Stimulated activated CD4-positive, alpha-beta T cell treated with anti-CD3 and anti-CD28 coated beads, Interleukin-1b, Interleukin-23, amount 100 ng/mL, for 48 hours (primary cell): ENCODE measurements at places on chromosomes 3 and 15.

DNA sequence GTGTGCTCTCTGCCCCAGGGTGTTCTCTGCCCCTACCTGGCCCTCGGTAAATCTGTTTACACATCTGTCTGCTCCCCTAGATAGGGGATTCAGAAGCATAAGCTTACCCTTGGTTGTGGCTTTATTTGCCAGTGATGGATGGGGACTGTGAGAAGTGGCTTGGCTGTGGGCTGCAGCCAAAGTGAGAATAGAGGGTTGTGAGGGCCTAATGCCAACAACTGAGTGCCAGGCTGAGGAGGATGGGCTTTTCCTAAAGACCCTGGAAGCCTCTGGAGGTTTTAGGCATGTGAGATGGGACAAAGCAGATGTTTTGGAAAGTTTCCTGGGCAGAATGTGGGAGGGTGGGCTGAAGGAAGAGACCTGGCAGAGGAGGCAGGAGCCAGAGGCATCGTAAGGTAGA lies 15.4 kb upstream of the APEH start:
- DNase-seq = no peak

- no peak for DNase-seq
These were observed 40.0 kb downstream of the USP3 start for GRCh38 chr15:63544258-63545026.

- DNase-seq = no peak
These were observed 40.4 kb downstream of the MUC20 start for GRCh38 chr3:195761123-195761566.

DNA sequence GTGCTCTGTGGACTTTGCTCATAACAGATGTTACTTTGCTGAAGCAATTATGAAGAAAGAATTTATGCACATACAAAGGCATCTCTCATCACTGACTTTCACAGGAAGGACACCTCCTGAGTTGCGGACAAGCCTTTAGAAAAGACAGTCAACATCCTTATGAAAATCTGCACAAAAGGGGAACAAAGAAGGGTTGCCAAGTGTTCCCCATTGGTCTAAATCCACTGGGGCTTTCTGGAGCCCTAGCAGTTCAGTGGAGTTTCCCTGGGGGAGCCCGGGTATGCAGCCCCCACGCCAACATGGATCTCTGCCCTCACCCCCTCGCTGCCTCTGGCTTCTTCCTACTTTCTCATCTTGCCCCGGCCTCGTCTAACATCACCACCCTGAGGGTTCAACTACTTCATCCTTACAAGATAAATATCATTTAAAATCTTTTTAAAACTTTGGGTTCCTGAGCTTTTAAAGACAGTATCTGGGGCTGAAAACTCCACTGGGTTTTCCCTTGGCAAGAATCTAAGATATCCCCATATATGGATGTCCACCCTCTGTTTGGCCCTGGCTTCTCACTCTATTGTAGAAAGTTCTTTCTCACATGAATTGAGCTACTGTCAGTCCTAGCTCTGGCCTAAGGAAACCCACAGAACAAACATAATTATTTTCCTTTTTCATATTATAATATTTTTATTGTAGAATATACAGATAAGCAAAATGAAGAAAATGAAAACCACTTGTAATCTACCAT lies 207.9 kb upstream of the RGMA start:
- no peak for DNase-seq

GRCh38 chr3:108882762-108883161 lies 60.2 kb downstream of the TRAT1 start:
- DNase-seq = no peak

- no peak for DNase-seq
These were observed 30.5 kb downstream of the EHD4 start for GRCh38 chr15:41941644-41942415.

DNA sequence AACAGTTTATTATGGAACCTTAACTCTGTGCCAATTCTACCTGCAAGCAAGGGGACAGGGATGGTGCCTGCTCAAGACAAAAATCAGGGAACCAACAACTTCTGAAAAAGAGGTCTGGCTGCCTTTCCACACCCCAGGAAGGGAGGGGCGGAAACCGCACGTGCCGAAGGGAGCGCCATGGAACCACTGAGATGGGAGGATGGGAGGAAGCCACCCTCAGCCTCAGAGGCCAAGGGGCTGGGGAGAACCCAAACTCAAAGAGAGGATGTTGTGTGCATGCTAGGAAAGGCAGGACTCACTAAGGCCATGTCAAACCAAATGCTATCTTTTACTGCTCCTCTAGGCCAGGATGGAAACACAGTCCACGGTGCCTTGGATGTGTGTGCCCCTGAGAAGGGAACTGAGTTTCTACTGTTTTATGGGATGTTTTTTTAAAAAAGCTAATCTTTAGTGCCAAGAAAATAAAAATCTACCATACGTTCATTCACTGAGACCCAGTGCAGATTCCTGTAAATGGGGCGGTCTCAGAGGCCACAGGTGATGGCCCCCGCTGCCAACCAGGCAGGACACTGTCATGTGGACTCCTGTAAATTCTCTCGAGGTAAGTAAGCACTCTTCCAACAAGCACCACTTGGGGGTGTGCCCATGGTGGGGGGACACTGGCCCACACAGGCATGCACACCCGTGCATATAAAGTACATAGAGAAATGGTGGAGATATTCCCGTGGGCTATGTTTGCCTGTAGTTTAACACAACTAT lies 20.5 kb downstream of the SRPRB start:
- DNase-seq = no peak

GRCh38 chr15:32682569-32682968 lies 35.2 kb upstream of the GREM1 start:
- no peak for DNase-seq

GRCh38 chr3:121975702-121976302 lies 46.2 kb downstream of the ILDR1 start:
- no peak for DNase-seq
